ENCODE measurements at places on chromosomes 2 and 18. TPM values are rescaled to one million over a fixed set of nuclear protein-coding genes. Genes with fewer than 3 reads are reported as not detected.

GRCh38 chr18:11324956-11325882, 175.8 kb upstream of the PIEZO2 start:
- no peak for DNase-seq

GRCh38 chr18:75065251-75066000, 143.5 kb downstream of the PTGR3 start:
- no peak for DNase-seq

GRCh38 chr18:27991391-27991790, 185.5 kb downstream of the CDH2 start:
- DNase-seq: no peak

DNA sequence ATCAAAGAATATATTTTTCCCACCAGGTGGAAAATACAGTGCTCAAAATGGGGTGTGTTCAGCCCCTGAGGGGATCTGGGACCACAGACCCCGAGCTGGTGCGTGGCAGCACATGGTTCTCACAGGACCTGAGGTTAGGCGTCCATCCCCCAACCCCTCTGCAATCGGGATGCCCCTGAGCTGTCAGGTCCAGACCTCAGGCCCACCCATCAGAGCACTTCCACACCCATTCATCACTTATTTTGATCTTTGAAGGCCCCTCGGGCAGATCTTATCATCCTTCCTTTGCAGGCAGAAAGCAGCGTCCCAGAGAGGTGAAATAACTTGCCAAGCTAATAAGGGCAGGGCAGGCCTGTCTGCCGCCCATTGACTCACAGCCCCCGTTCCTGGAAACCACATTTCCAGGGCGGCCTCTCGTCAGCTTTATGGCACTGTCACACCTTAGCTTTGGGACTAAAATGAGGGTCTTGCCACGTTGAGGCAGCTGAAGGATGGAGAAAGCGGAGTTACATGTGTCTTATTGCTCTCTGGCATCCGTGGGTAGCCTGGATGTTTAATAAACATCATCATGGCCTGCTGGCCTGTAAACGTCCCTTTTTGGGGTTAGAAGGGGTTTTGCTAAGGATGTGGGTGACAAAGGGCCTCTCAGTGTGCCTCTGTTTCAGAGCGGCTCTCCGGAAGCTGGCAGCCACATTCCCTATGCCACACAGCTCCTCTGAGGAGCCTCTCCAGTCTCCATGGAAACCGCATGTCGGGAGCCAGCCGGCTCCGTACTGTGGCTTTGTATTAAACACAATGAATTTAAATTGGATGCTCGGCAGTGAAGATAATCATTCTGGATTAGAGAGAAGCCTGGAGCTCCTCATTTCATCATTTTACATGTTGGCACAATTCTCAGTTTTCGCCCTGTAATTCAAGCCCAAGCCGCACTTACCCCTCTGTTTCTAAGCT, 58.3 kb upstream of the MAPRE3 start:
- no peak for DNase-seq

DNA sequence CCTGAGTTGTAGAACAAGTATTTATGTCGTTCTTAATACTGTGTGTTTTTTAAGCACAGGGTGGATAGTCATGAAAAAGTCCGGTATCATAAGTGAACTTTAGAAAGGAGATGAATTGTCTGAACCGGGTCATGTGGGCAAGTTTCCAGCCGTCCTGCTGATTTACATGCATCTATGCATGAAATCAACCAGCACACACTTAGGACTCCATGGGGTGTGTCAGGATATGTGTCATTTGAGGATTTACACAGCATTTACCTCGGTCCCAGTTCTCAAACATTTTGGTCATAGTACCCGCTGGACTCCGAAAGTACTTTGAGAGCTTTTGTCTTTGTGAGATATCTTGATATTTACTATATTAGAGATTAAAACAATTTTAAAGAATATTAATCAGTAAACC, 47.5 kb upstream of the TWSG1 start:
- no peak for DNase-seq

DNA sequence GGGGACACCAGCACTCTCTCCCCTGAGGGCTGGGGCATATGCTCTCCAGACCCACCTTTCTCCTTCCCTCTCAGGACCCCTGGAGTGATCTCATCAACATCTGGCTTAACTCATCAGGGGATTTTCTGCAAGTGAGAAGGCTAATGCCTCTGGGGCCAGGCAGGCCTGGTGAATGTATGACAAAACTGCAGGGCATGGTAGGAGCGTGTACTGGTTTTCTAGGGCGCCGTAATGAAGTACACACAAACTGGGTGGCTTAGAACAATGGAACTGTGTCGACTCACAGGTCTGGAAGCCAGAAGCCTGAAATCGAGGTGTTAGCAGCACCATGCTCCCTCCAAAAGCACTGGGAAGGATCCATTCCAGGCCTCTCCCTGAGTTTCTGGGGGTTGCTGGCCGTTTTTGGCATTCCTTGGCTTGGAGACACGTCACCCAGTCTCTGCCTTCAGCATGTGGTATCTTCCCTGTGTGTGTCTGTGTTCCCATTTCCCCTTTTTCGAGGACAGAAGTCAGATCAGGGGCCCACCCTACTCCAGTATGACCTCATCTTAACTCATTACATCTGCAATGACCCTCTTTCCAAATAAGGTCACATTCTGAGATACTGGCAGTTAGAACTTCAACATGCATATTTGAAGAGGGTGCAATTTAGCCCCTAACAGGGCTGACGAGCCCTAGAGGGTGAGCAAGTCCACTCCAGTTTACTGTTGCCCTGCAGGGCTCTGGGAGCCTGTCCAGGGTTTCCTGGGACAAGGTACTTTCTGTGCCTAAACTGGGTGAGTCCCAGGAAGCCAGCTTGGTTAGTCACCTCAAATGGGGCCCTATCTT, 45.5 kb upstream of the CAB39 start:
- DNase-seq: no peak

DNA sequence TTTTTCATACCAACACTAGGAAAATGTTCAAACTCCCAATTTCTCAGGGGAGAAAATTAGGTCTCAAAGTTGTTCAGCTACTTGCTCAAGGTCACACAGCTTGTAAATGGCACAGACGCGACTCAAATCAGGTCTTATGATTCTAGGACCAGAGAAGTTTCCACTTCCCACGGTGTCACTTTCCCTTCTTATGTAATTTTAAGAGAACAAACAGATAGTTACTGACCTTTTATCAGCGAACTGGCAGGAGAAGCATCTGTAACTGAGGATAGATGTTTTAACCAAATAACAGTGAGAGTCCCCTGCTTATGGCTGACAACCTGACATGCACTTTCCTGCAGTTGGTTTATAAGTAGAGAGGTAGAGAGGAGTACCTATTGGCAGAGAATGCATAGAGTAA, 2.1 kb upstream of the KCNJ3 start:
- DNase-seq: no peak

GRCh38 chr18:71831039-71831438, 713.1 kb downstream of the CBLN2 start:
- no peak for DNase-seq

Gene ALK
- total RNA-seq: not detected

Gene FZD7
- 0.97 TPM for total RNA-seq

All from CD8-positive, alpha-beta T cell (primary cell).